ENCODE measurements at places on chromosomes 1 and 21.
A peak's percentile ranks its signal among the peaks of the same experiment; 100 is the strongest.

DNA sequence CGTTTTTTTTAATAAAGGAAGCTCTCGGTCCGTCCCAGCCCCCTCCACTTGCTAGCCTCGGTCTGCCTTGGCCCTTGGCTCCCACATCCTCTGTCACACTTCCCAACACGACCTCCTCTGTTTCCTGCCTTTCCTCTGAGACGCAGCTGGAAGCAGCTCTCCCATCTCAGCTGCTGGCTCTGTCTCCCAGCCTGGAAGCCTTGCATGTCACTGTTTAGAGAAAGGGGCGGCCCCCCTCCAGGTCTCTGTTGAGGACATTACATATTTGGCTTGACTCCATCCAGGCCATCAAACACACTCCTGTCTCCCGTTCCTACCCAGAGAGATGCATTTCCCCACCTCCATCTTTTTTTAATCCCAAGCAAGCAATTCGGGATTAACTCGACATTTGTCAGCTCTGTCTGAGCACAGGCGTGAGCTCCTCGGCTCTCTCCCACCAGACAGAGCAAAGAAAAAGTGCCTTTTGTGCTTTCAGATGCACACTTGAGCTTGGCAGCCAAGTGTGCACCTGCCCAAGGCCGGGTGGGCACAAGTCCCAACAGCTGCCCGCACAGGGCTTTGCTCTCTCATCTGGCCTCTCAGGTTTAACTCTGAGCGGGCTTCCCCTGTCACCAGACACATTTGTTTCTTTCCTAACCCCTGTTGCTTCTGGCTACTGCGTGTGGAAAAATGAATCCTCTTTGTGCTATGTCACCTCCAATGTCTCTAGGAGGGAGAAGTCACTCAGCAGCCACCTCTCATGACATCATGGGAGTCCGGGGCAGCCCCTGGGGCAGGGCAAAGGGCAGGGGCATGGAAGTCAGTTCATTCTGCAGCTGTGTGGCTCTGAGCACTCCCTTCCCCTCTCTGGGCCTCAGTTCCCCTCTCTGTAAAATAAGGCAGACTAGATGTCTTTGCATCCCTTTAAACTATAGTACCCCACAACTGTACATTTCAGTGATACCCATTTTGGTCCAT, 108.3 kb downstream of the KCND3 start:
- DNase-seq: no peak

GRCh38 chr1:64545118-64545843, 75.4 kb downstream of the CACHD1 start:
- no peak for DNase-seq

GRCh38 chr1:17248781-17249180, at the start of gene PADI3:
TSS of gene PADI3 (plus strand) at chr1:17249098. CDS start at chr1:17249138, 40 bp downstream.
- no peak for DNase-seq

DNA sequence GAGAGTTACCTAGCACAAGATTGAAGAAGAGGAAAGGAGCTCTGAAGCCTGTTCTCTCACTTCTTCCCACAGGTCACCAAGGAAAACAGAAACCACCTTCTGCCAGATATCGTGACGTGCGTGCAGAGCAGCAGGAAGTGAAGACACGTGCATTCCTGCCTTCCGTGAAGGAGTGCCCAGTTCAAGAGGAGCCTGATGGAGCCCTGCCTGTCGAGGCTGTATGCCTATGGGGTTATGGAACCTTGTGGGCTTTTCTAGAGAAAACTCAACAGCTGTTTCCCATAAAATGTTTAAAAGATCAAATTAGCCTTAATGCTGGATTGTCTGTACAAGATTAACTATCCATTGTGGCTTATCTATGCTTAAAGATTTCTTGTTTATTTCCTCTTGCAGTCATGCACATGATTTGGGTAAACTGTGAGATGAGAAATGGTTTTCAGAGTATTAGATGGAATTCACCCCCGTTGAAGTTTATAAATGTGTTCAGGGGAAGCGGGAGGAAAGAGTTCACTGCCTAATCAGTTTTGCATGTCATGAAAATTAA, 27.8 kb downstream of the NTPCR start:
- no peak for DNase-seq

GRCh38 chr1:39720094-39720999, 18.3 kb upstream of the PPIE start:
- no peak for DNase-seq

DNA sequence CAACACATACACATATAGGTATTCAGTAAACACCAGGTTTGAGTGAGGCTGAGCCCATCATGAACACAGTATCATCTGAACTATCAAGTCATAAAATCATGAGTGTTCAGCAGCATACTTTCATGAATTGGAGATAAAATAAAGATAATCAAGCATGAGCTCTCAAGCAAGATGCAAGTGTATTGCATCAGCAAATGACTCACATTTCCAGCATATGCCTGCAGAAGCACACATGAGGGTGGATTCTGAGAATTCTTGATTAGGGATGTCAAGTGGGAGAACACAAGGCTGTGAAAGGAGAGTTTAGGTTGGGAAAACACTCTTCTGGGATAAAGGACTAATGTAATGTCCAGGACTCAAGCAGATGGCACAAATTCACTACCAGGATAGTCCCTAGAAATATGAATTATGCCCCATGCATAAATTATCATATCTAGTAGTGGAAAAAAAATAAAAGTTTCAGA, 299.2 kb downstream of the SRGAP2C start:
- no peak for DNase-seq

- DNase-seq: no peak
These were observed 40.9 kb downstream of the ALG6 start for GRCh38 chr1:63408331-63408730.

DNA sequence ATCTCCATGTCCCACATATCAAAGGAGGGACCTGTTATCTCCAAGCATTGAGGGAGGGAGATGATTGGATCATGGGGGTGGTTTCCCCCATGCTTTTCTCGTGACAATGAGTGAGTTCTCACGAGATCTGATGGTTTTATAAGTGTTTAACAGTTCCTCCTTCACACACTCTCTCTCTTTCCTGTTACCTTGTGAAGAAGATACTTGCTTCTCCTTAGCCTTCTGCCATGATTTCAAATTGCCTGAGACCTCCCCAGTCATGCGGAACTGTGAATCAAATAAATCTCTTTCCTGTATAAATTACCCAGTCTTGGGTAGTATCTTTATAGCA, 91.6 kb downstream of the DDAH1 start:
- no peak for DNase-seq

GRCh38 chr1:25550683-25551310, 7.4 kb downstream of the LDLRAP1 start:
- DNase-seq: no peak

DNA sequence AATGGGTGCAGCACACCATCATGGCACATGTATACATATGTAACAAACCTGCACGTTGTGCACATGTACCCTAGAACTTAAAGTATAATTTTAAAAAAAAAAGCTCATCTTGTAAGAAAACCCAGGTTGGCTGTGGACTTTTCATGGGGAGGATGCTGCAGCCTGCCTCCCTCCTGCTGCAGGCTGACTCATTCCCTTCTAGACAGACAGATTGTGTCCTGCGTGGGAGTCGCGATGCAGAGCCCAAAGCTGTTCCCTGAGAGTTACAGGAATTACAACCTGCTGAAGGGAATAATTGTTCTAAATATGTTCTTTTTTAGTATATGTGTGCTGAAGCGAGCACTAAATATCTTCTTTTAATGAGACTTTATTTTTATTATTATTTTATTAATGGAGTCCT, 93.2 kb downstream of the TBX19 start:
- DNase-seq: no peak

GRCh38 chr1:109040627-109040988, 1.3 kb downstream of the WDR47 start:
- DNase-seq: no peak

GRCh38 chr21:36927719-36928117, 38.8 kb downstream of the HLCS start:
- peak; percentile 41 for DNase-seq

GRCh38 chr1:180101411-180101810, 53.3 kb upstream of the QSOX1 start:
- DNase-seq: no peak

GRCh38 chr1:192225266-192225665, 67.0 kb downstream of the RGS18 start:
- DNase-seq: no peak

DNA sequence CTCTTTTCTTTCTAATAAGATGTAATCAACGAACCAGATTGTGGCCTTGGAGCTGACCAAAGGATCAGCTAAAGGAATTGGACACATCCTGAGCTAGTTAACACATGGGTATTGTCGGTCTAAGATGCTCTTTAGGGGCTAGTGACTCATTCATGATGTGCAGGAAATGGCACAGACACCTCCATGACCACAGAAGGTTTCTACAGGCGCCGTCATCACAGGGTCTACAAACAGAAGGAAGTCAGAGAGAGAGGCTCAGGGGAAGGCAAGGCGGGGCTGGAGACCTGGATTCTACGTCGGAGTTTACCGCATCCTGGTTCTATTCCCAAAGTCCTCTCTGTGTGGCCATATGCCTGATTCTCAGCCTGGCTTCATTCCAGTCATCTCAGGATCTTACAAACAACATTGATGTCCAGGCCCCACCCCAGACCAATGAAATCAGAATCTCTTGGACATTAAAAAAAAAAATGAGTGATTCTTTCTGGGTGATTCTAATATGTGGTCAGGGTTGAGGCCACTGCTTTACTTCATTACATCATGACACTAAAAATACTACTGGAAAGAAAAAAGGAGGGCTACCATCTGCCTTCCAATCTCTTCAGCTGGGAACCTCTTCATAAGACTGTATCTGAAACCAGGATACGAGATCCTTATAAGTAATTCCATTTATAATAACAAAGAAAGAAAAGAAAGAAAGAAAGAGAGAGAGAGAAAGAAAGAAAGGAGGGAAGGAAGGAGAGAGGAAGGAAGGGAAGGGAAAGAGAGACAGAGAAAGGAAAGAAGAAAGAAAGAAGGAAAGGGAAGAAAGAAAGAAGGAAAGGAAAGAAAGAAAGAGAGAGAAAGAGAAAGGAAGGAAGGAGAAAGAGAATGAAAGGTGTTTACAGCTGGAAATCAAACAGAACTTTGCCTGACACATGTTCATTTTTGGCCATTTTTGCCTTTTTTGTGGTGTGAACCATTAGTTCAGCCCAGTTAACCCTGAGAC, 11.6 kb upstream of the KCNJ15 start:
- DNase-seq: peak; percentile 7

DNA sequence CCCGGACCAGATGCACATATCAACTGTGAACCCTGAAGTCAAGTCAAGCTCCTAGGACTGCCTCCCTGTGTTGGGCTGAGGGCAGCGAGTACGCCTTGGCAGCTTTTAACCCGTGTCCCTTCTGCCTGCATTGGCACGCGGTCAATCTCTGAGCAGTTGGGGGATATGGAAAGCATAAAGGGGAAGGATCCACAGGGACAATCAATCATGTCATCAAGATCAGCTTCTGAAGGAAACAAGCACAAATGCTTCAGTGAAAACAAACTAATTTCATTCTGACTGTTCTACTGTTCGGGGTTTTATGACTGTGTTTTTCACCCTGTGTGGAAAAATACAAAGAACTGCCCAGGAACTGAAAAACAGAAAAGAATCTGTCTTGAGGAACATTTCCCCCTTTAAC, 106.2 kb downstream of the RUNX1 start:
- no peak for DNase-seq

GRCh38 chr1:40030528-40031135, 9.9 kb upstream of the CAP1 start:
- DNase-seq: no peak

DNA sequence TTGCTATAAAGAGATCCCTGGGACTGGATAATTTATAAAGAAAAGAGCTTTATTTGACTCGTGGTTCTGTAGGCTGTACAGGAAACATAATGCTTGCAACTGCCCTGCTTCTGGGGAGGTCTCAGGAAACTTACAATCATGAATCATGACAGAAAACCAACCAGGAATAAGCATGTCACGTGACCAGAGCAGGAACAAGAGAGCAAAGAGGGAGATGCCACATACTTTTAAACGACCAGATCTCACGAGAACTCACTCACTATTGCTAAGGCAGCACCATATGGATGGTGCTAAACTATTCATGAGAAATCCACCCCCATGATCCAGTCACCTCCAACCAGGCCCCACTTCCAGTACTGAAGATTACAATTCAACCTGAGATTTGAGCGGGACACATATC, 49.8 kb upstream of the RCC1 start:
- no peak for DNase-seq

DNA sequence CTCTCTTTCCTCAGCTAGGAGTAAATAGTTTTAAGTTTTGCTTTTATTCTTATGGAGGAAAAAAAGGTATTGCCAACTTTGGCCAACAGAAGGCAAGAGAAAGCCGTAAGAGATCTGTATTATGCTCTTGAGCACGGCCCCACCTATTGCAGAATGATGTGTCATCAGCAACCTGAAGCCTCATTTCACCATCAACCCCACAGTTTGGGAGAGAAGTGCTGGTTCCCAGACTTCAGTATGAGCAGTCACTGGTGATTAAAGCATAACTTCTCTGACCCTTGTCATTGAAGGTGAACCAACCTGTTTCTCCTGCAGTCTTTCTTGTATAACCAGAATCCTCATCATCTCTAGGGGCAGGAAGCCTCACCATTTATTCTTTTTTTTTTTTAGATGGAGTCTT, 100.2 kb downstream of the SIPA1L2 start:
- no peak for DNase-seq

DNA sequence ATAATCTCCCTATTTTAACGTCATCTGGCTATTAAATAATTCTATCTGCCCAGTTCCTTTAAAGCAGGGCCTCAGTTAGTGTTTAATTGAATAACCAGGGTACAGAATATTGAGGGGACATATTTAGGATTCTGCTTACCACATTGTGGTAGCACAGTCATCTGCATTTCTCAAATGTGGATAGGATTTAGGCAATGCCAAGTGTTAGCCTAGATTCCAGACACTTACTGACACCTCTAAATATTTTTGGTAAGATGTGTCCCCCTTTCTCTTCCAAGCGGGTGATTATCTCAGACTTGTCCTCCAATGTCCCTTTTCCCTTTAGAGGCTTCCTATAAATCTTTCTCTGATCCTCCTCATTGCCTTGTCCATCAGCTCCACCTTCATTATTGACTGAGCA, 160.8 kb upstream of the HOOK1 start:
- no peak for DNase-seq

DNA sequence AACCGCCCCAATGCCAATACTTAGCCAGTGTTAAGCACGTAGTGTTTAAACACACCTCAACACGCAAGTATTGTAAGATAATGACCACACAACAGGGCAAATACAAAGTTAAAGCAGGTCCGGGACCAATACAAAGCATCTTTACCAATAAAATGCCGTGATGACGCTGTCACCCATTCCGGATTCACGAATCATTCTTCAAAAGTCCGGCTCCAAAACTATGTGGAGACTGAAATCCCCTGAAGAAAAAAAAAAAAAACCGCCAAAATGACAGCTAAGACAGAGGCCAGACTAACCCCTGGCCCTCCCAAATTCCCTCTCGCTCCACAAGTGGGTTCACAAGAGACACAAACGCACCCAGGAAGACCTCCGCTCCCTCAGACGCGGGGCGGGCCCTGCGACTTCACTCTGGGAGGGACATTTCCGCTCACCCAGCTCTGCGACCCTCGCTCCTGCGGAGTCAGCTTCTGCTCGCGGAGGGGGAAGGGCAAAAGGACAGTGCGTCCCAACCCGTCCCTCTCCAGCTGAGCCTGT, 625 bp upstream of the DARS2 start:
- DNase-seq: no peak
